Suppressor macrophage (primary cell): ENCODE measurements at places on chromosomes 2 and 18.

DNA sequence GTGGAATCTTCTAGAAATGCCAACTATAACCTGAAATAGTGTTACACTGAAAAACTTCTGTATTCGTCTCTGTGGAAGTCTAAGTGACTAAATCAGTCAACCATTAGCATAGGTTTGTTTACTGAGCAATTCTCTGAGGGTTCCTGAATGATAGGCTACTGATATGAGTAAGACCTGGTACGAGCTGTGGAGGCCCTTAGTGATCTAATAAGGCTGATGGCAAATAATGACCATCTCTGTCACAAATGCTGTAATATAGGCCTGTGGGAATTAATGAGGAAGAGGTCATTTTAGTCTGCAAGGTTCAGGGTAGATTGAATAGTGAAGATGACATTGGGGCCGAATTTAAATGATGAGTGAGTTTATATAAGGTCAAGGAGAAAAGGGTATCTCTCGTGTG lies 82.5 kb downstream of the MGAT5 start:
- no peak for DNase-seq

- DNase-seq = no peak
These were observed 85.2 kb downstream of the MDH1 start for GRCh38 chr2:63673865-63674533.

DNA sequence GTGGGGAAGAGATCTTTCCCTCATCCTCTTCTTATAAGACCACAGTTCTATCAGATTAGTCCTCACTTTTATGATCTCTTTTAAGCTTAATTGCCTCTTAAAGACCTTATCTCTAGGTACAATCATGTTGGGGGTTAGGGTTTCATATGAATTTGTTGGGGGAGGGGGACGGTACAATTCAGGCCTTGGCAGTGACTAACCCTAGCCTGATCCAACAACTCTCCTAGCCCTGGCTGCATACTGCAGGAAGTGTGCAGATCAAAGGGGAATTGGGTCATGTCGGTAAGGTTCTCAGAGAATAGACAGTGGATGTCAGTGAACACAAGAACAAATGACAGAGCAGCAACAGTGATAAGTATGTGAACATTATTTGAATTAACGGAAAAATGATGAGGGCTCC lies 16.4 kb downstream of the CAPN13 start:
- DNase-seq = no peak

DNA sequence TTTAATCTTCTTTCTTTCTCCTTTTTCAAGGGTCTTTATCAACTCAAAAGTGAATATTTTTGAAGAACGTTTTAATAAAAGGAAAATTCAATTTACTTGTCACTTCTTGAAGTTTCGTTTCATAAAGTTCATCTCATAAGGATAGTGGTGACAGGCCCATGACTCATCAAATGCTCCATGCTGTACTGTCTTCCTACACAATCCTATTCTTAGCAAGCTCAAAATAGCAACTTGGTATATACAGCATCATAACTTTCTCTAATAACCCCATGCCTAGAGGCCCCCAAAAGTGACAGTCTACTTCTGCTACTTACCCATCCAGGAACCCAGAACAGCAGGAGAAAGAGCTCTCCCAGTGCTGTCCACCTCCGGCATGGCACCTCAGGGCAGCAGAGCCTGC lies 7.7 kb downstream of the FBXO15 start:
- DNase-seq = peak; percentile 88

GRCh38 chr2:235551965-235552364 lies 58.1 kb downstream of the AGAP1 start:
- DNase-seq = no peak

DNA sequence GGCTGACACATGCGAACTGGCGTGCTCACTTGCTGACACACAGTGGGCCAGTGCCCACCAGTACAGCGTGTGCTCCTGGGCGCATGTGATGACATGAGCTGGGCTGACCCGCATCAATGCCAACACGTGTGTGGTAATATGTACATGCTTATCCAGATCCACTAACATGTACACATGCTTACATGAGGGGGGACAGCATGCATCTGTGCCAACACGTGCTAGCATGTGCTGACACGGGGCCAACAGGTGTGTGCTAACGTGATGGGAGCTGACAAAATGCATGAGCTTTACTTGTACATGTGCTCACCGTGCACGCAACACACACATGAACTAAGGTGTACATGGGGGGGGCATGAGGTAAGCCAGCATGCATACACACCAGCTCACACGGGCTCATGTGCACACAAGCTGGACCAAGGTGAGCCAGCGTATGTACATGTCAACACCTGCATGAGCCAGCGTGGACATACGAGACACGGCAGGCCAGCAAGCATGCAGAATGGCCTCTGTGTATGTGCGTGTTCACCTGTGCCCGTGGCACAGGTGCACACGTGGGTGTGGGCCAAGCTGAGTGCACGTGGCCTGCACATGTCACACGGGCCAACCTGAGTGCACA lies 28.5 kb downstream of the GPC1 start:
- DNase-seq = no peak

DNA sequence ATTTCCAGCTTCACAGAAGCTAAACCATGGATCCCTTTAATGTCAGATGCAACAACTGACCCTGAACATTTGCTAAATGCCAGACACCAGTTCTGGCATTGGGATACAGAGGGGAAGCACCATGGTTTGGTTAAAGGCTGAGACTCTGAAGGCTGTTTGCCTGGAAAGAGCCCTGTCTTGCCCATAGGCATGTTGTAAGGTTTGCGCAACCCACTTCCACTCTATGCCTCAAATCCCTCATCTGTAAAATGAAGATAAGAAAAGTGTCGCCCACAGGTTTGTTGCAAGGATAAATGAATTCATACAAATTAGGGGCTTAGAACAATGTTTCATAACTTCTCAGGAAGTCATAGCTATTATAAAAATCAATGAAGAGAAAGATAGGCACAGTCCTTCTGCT lies 380.9 kb upstream of the GYPC start:
- no peak for DNase-seq

DNA sequence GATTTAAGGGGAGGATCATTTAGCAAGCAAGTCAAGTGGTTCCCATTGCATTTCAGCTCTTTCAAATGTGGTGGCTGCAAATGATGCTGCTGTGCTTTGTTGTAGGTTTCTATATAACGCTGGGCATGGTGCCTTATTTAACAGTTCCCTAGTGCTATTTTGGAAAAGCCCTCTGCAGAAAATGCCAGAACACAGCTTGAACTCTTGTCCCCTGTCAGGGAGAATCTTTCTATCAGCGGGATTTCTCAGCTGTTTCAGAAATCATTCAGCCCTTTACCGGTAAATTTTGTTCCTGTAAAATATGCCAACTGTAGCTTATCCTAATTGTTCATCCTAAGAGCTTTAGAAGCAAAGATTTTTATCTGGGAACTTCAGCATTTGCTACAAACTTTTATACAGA lies 77.8 kb upstream of the DTNA start:
- no peak for DNase-seq

- no peak for DNase-seq
These were observed 52.7 kb upstream of the ITM2C start for GRCh38 chr2:230812033-230812432.

GRCh38 chr2:214325404-214325803 lies 85.5 kb upstream of the VWC2L start:
- no peak for DNase-seq

GRCh38 chr18:8777846-8778245 lies 72.5 kb downstream of the MTCL1 start:
- DNase-seq = no peak

GRCh38 chr2:54067851-54068375 lies 47.5 kb upstream of the ACYP2 start:
- DNase-seq = no peak

DNA sequence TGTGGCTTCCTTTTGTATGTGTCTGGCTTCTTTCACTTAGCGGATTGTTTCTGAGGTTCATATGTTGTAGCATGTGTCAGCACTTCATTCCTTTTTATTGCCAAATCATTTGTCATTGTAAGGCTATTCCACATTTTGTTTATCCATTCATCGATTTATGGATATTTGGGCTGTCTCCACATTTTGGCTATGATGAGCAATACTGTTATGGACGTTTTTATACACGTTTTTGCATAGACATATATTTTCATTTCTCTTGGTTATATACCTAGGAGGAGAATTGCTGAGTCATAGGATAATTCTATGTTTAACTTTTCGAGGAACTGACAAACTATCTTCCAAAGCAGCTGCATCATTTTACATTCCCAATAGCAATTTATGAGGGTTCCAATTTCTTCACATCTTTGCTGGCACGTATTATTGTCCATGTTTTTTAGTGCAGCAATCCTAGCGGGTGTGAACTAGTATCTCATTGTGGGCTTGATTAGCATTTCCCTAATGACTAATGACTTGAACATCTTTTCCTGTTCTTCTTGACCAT lies 48.1 kb upstream of the TBC1D8 start:
- DNase-seq = peak; percentile 14

DNA sequence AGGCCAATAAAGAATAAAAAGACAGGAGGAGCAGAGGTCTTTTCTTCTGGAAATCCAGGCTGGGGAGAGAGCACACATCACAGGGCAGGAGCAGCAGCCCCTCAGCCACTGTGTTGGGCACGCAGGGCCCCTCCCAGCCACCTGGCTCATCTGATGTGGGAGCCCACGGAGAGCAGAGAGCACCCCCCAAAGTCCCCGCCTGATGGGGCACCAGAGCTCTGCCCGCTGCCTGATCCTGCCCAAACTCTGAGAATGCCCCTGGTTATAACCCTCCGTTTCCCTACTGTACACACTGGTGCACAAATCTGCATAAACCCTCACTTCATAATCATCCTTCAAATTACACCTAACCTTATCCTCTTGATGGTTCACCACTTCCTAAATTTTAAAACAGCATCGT lies 111.3 kb downstream of the HDAC4 start:
- DNase-seq = no peak

DNA sequence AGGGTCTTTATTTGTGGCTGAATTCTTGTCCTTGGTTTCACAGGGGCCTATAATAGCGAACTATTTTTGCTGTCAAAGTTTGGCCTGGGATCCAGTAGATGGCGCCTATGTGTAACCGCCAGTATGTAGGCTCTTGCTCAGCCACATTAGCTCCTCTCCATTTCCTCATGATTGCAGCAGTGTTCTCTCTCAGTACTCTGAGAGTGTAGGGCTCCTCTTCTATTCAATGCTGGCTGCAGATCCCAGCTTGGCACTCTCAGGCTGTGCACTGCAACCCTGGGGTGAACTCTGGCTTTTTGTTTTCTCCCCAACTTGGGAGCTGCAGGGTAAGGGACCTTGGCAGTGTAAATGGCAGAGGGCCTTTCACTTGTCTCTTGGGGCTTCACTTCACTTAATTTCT lies 344.6 kb upstream of the CHAC2 start:
- peak; percentile 33 for DNase-seq

- DNase-seq = no peak
These were observed 34.2 kb upstream of the ACTR2 start for GRCh38 chr2:65193446-65193845.

DNA sequence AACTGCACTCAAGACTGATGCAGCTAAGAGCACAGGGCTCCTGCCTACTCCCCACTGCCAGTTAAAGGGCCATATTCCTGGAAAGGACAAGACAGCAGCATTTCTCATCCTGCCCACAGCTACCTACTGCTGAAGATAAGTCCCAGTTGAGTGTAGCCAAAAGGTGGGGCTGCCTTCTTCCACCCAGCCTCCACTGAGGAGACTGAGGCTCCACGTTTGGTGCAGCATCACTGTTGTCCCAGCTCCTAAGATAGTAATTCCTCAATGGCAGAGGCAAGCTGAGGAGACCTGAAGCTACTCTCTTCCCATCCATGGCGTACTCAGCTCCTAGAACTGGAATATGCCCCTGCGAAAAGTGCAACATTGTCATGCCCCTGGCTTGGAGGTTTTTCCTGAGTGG lies 149.7 kb downstream of the TRABD2A start:
- DNase-seq = no peak

DNA sequence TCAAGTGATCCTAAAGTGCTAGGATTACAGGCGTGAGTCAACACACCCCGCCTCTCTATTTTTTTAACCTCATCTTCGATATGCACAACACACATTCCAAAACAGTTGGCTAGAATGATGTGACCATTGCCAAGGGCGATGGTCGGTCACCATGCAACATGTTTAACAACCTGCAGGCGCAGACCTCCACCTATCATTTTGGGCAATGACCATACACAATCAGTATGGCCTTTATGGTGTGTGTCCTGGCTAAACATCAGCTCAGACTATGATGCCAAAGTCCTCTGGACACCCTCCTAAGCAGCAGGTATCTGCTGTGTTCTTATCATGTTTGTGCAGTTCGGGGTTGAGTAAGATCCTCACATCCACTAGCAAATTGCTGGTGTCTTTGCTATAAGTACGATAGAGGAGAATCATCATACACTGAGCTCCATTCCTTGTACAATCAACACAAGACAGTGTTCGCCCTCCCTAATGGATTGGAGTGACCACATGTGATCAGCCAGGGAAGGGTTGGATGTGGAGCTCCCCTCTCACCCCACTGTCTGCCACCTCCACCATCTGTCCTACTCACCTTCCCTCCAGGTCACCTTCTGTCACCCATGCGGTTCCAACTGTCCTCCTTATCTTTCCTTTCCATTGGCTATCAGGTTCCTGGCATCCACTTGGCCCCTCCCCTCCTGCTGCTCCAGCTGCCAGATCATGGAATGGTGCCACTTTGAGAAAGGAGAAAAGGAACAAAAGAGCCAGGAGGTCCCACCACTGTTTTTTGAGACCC lies 7.9 kb upstream of the RNF152 start:
- DNase-seq = no peak

GRCh38 chr18:5651736-5652135 lies 107.9 kb upstream of the EPB41L3 start:
- no peak for DNase-seq

- DNase-seq = no peak
These were observed 33.9 kb upstream of the IKZF2 start for GRCh38 chr2:213185147-213185822.

DNA sequence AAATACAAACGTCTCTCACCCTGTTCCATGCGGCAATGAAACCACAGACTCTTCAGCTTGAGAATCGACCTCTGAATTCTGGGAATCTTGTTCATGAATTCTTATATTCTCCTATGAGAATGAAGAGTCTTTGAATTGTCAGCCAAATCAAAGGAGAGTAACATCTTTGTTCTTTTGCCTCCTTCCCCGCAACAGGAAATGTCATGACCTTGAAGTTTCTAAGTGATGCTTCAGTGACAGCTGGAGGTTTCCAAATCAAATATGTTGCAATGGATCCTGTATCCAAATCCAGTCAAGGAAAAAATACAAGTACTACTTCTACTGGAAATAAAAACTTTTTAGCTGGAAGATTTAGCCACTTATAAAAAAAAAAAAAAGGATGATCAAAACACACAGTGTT lies 21.8 kb downstream of the TNFAIP6 start:
- no peak for DNase-seq

DNA sequence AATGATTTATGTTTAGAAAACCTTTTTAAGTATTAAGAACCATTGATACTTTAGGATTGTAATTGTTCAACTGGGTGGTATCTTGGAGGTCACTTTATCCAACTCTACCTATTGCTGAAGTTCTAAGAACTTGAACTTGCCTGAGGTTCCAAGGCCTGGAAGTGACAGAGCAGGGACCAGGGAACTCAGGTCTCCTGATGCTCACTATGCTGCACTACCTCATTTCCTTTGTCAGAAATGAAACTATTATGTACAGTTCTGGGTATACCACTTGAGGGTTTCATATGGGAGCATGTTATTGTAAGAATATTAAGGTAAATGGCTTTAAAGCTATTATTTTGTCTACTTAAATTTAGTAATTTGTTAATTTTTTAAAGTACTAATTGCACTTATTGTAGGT lies 3.0 kb downstream of the MBD5 start:
- no peak for DNase-seq
